ENCODE measurements at places on chromosomes 6 and 20.

- H3K4me1 ChIP-seq: no peaks in the 10 kb centered on the region
- DNase-seq: no peak
- no peak overlapping the region for H3K27ac ChIP-seq
- H3K27me3 ChIP-seq: no peaks in the 10 kb centered on the region
Observed at GRCh38 chr6:50091641-50092040, 41.9 kb upstream of the DEFB112 start.

GRCh38 chr6:148440877-148441453, 98.3 kb downstream of the SASH1 start:
- no peaks in the 10 kb centered on the region for H3K4me1 ChIP-seq
- no peak for DNase-seq
- H3K36me3 ChIP-seq: no peaks in the 10 kb centered on the region
- H3K27ac ChIP-seq: no peak overlapping the region

DNA sequence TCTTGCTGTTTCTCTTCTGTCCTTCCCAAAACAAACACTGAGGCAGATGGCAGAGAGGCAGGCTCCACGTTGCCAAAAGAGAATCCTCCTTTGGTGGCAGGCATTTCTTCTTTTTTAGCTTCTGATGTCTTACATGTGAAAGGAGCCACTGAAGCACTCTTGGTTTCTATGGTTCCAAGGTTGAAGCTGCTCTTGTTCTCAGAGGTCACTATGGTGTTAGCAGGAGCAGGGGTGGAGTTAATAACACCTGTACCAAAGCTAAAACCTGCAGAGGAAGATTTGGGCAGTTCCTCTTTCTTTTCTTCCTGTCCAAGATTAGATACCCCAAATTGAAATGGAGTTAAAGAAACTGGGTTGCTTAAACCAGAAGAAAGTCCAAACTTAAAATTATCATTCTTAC, 28.8 kb downstream of the FAM8A1 start:
- no peak overlapping the region for H3K4me3 ChIP-seq
- no peaks in the 10 kb centered on the region for H3K27me3 ChIP-seq
- H3K27ac ChIP-seq: no peak overlapping the region
- H3K4me1 ChIP-seq: peaks cover 6% of the 10 kb centered on the region
- no peak for DNase-seq

DNA sequence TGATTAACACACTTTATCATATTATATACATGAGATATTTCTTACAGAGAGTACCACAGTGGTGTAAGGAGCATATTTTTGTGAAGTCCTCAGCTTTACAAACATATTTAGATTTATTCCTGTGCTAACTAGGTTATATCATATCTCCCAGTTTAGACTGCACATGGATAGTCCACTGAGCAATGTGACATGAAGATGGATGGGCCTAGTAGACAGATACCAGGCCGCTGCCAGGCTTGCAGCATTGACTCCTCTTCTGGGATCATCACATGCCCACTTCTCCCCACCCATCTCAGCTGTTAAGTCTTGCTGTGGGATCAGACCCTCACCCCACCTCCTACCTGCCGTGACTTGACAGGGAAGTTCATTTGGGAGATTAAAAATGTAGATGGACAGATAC, 95.8 kb downstream of the SLX4IP start:
- no peak overlapping the region for H3K27ac ChIP-seq
- no peaks in the 10 kb centered on the region for H3K36me3 ChIP-seq
- no peaks in the 10 kb centered on the region for H3K27me3 ChIP-seq

DNA sequence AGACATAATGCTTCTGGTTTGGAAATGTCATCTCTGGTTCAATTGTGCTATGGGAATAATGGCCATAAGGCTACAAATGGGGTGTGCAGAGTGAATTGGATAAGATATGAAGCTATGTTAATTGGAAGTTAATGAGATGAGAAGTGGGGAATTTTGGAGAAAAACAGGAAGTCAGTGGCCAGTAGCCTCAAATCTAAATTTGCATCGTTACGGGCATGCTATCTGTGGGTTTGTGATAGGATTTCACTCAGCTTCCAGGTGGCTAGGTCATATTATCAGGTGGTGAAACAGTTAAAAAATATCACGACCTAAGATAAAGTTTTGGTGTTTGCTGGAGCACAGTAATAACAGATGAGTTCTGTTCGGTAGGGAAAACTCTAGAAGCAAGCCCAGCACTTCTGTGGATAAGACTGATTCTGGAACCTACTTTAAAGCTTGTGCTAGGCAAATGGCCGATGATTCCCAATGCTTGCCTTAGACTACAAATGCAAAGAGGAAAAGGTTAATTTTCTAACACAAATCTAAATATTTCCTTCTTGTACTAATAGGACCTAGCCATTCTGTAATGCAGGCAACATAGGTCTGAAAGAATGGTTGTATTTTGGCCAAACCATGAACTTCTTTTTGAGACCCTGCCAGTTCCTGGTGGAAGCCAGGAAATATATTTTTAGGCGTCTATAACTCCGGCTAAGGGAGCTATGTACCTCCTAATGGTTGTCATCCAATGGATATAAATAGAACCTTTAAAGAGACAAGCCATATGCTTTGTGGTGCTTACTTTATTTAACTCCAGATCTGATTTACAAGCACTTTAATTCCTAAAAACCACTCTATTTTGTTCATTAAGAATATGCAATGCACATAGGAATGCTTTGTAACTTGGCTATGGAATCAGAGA, 111.0 kb downstream of the PLCB1 start:
- H3K4me1 ChIP-seq: no peaks in the 10 kb centered on the region
- H3K27ac ChIP-seq: no peak overlapping the region
- no peak overlapping the region for H3K4me3 ChIP-seq
- no peaks in the 10 kb centered on the region for H3K27me3 ChIP-seq
- H3K36me3 ChIP-seq: no peaks in the 10 kb centered on the region

DNA sequence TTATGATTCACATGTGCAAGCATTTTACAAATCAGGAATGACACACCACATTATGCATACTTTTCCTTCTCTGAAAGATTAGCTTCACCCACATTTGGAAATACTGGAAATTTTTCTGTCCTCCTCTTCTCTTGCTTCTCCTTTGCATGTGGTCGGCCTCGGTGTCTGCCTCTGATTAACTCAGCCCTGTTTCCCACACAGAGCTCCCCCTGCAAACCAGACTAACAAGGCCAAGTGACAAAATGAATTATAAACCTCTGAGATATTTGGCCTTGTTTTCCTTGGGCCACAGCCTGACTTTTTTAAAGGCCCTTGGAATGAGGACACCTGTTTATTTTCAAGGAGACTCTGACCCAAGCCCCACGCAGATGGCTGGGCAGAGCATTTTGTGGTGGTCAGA, 9.0 kb upstream of the CCN6 start:
- no peaks in the 10 kb centered on the region for H3K36me3 ChIP-seq
- no peak overlapping the region for H3K4me3 ChIP-seq
- no peaks in the 10 kb centered on the region for H3K27me3 ChIP-seq

GRCh38 chr6:140032189-140032588, 657.7 kb upstream of the CITED2 start:
- peaks cover 16% of the 10 kb centered on the region for H3K27me3 ChIP-seq
- H3K4me1 ChIP-seq: no peaks in the 10 kb centered on the region
- DNase-seq: no peak
- H3K4me3 ChIP-seq: no peak overlapping the region

GRCh38 chr6:161115468-161115867, 123.9 kb downstream of the MAP3K4 start:
- H3K36me3 ChIP-seq: peaks cover 83% of the 10 kb centered on the region
- DNase-seq: no peak
- H3K4me3 ChIP-seq: no peak overlapping the region
- no peaks in the 10 kb centered on the region for H3K27me3 ChIP-seq
- H3K4me1 ChIP-seq: peaks cover 13% of the 10 kb centered on the region

DNA sequence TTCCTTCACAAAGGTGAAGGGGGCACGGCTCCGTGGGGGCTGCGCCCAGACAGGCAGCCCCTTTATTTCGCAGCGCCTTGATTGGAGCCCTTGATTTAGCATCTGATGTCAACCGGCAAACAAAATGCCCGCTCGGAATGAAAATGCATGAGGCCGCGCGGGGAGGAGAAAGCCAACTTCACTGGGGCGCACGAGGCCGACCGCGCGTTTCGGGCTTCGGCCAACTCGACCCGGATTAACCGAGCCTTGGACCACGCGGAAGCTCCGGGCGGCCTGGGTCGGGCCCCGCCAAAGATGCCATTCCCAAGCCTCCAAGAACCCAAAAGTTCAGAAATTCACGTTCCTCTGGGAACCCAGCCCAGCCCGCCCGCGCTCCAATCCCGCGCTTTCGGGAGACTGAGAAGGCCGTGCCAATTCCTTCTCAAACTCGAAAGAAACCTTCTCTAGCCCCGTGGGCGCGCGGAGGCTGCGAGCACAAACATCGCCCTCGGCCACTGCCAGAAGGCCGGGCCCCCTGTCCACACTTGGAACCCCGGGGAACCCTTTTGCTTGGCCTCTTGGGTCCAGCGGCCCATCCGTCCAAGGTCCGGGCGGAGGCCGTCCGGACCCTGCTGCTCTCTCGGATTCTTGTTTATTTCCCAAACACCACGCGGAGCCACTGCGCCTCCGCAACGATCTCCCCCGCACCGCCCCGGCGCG, 879 bp upstream of the INSM1 start:
- no peak for DNase-seq
- H3K27me3 ChIP-seq: peaks cover 35% of the 10 kb centered on the region
- no peaks in the 10 kb centered on the region for H3K36me3 ChIP-seq
- no peak overlapping the region for H3K4me3 ChIP-seq

GRCh38 chr6:152054441-152054840, 247.0 kb downstream of the ESR1 start:
- no peaks in the 10 kb centered on the region for H3K4me1 ChIP-seq
- H3K36me3 ChIP-seq: no peaks in the 10 kb centered on the region
- no peak for DNase-seq
- H3K27ac ChIP-seq: no peak overlapping the region
- H3K27me3 ChIP-seq: no peaks in the 10 kb centered on the region

DNA sequence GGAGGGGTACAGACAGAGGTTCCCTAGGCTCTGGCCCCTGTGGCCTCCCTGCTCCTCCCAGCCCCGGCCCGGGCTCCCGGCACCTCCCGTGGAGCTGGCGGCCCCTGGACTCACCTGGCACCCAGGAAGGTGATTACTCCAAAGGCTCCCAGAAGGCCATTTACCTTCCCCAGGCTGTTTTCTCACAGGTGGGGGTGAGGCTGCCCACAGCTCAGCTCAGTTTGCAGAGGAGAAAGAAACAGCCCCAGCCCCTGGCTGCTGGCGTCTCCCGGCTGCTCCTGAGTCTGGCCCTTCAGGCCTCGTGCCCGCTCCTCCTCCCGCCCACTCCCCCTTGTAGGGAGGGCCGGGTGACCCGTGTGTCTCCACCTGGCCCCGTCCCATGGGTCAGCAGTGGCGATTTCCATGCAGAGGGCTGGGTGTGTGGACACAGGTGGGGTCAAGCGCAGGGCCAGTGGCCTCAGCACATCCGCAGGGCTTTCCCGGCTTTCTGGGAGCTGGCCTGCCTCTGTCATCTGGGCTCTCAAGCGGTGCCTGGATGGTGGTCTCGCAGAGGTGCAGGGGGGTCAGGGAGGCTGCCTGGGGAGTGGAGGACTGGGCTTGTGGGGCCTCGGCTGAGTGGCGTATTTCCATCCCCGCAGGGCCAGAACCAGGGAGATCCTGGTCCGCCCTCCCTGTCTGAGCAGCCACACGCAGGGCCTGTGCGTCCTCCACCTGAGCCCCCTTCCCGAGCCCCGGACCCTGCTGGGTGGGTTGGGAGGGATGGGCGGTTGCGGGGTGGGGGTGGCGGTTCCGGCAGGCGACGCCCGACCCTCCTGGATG, 20.2 kb upstream of the GATA5 start:
- peaks cover 11% of the 10 kb centered on the region for H3K4me1 ChIP-seq
- H3K27ac ChIP-seq: no peak overlapping the region
- H3K36me3 ChIP-seq: no peaks in the 10 kb centered on the region
- no peak for DNase-seq
- no peak overlapping the region for H3K4me3 ChIP-seq
- H3K27me3 ChIP-seq: no peaks in the 10 kb centered on the region

DNA sequence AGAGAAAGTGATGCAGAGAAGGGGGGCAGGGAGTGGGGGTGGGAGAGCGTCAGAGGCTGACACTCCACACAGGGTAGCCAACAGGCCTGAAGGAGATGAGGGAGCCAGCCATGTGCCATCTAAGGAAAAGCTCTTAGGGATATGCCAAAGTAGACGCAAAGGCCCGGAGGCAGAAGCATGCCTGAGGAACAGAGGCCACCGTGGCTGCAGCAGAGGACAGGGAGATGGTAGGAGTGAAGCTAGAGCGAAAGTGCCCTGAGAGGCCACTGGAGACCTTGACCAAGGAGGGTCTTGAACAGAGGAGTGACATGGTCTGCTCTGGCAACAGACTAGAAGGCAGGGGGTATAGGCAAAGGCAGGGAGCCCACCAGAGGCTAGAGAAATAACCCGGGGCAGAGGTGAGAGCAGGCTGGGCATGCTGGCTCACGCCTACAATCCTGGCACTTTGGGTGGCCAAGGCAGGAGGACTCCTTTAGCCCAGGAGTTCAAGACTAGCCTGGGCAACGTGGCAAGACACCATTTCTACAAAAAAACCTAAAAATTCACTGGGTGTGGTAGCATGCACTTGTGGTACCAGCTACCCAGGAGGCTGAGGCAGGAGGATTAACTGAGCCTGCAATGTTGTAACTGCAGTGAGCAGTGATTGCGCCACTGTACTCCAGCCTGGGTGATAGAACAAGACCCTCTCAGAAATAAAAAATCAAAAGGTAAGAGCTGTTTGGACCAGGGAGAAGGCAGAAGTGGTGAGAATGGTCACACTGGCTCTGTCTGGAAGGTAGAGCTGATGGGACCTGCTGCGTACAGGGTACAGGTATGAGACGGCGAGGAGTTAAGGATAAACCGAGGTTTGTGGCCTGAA, 6.3 kb downstream of the RRBP1 start:
- DNase-seq: no peak
- H3K27me3 ChIP-seq: no peaks in the 10 kb centered on the region

DNA sequence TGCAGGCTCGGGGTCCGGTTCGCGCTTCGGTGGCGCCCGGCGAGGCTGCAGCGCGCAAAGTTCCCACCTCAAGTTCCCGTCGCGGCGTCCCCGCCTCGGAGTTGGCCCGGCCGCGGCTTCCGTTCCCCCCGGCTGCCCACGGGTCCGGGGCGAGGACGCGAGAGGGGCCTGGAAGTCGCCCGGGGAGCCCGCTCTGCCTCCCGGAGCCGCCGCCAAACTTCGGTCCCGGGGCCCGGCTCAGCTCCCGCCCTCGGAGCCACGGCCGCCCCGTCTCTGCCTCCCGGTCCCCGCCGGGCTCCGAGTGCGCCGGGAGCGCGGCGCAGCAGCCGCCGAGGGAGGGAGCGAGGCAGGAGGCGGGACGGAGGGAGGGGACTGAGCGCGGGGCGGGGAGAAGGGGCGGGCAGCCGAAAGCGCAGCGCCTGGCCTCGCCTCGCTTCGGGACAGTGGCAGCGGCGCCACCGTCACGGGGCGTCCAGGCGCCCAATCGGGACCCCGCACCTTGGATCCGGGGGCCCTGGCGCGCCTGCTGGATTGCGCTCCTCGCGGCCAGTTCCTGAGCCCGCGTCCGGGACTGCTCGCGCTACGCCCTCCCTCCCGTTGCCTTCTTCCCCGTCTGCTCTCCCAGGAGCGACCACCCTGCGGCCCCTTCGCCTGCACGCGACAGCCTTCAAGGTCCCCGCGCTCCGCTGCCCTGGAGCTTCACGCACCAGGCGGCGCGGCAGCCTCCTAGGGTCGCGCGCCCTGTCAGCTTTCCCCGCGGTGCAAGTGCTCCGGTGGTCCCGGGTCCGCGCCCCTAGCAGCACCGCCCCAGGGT, at the start of gene KCNG1:
Gene KCNG1, minus strand, starts transcription at position 305 of the 814 bp plus-strand sequence. CDS start 12,769 bp downstream, outside the sequence.
- H3K27me3 ChIP-seq: peaks cover 25% of the 10 kb centered on the region
- H3K4me3 ChIP-seq: no peak within 1 kb of the TSS
- H3K36me3 ChIP-seq: no peaks in the 10 kb centered on the region
- DNase-seq: peak; percentile 5

- no peaks in the 10 kb centered on the region for H3K4me1 ChIP-seq
- H3K4me3 ChIP-seq: no peak overlapping the region
- no peaks in the 10 kb centered on the region for H3K36me3 ChIP-seq
- DNase-seq: no peak
- H3K27me3 ChIP-seq: no peaks in the 10 kb centered on the region
Observed at GRCh38 chr6:148965287-148965686, 218.5 kb downstream of the UST start.
